GM06990 (cell line): ENCODE measurements at places on chromosomes 1 and 21.

DNA sequence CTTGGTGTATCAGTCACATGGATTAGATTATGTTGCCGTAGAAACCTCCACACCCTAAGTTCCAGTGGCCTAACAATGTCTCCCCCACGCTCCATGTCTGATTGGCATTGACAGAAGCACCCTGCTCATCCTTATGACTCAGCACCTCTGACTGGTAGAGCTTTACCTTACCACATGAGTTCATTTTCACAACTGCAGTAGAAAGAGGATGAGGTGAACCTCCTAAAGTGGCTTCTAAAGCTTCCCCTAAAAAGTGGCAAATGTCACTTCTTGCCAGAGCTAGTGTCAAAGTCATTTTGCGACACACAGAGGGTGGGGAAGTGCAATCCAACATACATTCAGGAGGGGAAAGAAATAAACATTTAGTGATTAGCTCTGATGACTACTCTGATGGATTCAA, 30.6 kb upstream of the LYPD8 start:
- DNase-seq = no peak

- DNase-seq = no peak
These were observed 80.7 kb downstream of the DNTTIP2 start for GRCh38 chr1:93798291-93798690.

GRCh38 chr1:116115476-116116439, 4.6 kb downstream of the MAB21L3 start:
- no peak for DNase-seq

- no peak for DNase-seq
These were observed 4.0 kb downstream of the CDKN2C start for GRCh38 chr1:50973875-50974617.

- no peak for DNase-seq
These were observed 2.1 kb downstream of the TXLNA start for GRCh38 chr1:32181563-32181962.

- DNase-seq = no peak
These were observed 73.2 kb downstream of the ADGRL2 start for GRCh38 chr1:81873946-81874345.

DNA sequence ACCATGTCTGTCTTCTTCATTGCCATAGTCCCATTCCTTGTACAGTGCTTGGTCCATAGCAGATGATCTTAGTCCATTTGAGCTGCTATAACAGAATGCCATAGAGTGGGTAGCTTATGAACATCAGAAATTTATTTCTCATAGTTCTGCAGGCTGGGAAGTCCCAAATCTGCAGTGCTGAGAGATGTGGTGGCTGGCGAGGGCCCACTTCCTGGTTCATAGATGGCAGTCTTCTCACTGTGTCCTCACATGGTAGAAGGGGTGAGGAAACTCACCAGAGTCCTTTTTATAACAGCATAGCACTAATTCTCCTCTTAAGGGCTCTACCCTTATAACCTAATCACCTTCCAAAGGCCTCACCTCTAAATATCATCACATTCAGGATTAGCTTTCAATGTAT, 23.1 kb upstream of the RAP1A start:
- DNase-seq = no peak

DNA sequence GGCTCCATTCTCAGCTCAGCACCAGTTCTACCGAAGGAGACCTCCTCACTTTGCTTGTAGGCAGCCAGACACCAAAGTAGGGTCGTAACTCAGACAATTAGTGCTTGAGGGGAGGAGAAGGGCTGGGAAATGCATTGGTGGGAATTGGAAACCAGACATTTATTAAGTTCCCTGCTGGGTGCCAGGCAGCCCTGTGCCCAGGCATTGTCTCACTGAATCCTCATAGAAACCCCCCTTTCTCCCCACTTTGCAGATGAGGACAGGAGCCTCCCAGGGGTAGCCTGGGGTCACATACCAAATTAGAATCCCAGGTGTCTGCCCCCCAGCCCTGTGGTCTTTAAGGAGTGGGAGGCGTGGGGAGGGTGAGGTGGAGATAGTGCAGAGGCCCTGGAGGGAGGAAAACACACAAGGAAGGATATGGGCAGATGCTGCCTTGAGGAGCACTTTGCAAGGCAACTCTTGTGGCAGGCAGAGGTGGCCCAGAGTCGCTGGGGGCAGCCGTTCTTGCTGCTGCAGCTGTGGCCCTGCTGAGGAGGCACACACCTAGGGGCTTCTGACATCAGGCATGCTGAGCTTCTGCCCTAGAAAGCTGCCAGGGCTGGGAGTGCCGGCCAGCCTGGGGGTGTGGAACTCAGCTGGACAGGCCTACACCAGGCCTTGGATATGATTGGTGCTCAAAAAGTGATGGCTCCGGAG, 29.4 kb downstream of the CDK18 start:
- no peak for DNase-seq

DNA sequence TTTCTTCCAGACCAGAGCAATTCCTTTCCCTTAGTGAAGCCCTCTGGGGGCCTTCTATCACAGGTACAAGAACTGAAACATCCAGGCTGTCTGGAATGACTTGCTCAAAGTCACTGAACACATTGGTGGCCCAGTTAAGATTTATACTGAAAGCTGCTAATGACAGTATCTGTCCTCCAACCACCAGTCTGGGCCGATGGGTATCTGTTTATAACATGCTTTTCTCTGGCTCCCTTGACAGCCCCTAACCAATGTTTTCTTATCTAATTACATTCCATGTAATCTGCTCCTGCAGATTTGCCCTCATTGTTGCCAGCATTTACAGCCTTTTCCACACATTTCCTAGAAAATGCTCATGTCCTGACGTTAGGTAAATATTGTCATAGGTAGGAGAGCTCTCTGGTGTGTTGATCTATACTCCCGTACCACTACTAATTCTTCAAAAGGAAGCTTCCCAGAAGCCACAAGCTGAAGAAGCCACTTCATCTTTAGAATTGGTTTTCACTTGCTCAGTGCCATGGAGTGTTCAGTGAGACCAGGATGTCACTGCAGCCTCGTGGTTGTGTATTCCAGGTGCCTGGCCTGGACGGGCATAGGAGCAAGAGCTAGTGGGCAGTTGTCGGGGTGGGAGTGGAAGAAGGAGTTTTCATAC, 163.9 kb downstream of the TSEN15 start:
- no peak for DNase-seq

DNA sequence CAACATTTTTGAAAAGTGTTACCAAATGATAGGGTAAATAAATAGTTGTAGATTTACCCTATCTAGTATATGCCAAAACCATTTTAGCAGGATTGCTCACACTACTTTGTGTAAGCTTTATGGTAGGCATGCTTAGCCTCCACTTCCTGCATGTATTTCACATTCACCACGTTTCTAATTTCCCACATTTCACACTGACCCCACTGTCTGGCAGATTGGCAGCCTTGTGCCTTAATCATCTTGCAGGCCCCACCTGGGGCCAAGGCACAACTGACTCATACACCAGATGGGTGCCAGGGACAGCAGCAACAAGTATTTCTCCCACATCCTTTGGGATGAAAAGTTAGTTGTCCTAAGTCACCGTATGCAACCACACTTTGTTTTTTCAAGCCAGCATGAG, 21.2 kb upstream of the CENPF start:
- DNase-seq = no peak
